ENCODE measurements at places on chromosomes 12 and 14.

DNA sequence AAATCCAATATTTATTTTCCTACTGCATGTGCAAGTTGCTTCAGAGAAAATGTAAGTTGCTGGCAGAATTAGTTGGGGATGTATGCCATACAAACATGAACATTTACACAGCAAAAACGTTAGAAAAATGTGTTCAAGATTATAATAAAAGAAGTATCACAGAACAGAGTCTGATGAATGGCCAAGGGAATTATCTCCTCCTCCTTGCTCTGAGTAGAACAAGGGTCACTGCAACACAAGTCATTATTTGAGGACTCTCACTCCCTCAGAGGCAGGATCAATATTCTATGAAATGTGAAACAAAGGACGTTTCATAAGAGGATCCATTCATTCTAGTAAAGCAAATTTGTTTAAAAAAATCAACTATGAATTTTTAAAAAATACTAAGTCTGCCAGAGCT lies 177.8 kb downstream of the PRKD1 start:
- no peak for DNase-seq

- DNase-seq: no peak
These were observed 156.5 kb upstream of the AMIGO2 start for GRCh38 chr12:47236109-47236714.

DNA sequence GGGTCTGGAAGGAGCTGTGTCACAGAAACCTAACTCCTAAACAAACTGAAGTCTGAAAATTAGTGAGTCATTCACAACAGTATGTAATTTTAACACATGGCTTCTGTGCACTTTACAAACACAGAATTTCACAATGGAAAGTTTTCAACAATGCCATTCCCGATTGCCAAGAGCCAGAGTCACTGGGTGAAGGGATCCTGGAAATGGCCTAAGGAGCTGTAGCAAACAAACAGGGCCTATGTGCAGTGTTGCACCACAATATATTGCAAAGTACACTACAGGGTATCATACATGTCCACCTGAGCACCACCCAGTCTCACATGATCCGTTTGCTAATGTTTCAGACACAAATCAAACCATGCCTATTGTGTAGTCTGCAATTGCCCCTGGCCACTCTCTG lies 184.7 kb upstream of the OTX2 start:
- no peak for DNase-seq

- no peak for DNase-seq
These were observed 326.5 kb downstream of the MED13L start for GRCh38 chr12:115950959-115951358.

- no peak for DNase-seq
These were observed 368.8 kb downstream of the ETNK1 start for GRCh38 chr12:22993609-22994315.

DNA sequence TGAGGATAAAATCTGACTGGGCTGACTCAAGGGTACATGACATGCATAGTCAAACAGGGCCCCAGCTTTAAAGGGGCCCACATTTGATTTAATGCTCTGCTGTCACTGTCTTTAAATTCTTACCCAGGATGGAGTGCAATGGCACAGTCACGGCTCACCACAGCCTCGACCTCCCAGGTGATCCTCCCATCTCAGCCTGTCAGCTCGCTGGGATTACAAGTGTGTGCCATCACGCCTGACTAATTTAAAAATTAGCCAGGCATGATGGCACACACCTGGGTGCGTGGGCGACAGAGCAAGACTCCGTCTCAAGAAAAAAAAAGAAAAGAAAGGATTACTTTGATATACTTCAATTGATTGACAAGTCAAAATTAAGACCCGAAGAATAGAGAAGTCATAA lies 9.2 kb upstream of the PLBD1 start:
- DNase-seq: no peak

DNA sequence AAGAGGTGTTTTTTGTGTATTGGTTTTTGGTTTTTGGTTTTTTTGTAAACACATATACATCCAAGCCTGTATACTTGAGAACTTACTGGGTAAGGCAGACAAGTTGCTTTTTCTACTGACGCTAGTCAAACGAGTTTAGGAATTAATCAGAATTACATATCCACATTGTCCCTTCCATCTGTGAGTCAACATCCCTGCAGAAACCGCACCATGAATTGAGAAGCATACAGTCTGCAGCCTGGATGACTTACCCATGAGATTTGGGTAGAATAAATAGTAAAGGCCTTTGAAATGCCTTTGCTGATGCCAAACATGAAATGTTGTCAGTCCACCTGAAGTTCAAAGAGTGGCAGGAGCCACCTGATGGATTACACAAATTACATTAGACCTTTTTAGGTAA lies 21.4 kb upstream of the C12orf42 start:
- no peak for DNase-seq

GRCh38 chr12:57128519-57129247 lies 400 bp downstream of the LRP1 start:
- no peak for DNase-seq

GRCh38 chr12:9910716-9911421 lies 21.3 kb downstream of the CLEC2A start:
- no peak for DNase-seq

- DNase-seq: no peak
These were observed 292.5 kb downstream of the AKAP6 start for GRCh38 chr14:32621585-32621984.

GRCh38 chr12:3077572-3078081 lies 448 bp downstream of the TSPAN9 start:
- DNase-seq: no peak

- no peak for DNase-seq
These were observed 57.3 kb downstream of the DAD1 start for GRCh38 chr14:22531451-22532344.

GRCh38 chr12:31510034-31510433 lies 80.9 kb downstream of the DENND5B start:
- DNase-seq: no peak

- DNase-seq: no peak
These were observed 24.9 kb downstream of the TBK1 start for GRCh38 chr12:64476844-64477243.

GRCh38 chr14:84496677-84497076 lies 1033.3 kb upstream of the FLRT2 start:
- no peak for DNase-seq

DNA sequence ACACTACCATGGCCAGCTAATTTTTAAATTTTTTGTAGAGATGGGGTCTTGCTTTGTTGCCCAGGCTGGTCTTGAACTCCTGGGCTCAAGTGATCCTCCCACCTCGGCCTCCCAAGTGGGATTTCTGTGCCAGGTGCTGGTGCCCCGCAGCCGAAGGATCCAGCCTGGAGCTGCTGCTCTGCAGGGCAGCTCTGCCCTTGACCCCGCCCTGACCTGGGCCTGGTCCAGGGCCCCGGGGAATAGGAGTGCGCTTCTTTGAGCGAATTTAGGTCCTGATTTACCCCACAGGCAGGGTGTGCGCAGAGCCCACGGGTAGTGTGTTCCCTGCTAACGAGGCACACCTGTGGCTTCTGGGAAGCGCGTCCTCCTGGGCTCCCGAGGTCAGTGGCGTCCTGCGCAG lies 15.2 kb downstream of the ACADS start:
- no peak for DNase-seq

DNA sequence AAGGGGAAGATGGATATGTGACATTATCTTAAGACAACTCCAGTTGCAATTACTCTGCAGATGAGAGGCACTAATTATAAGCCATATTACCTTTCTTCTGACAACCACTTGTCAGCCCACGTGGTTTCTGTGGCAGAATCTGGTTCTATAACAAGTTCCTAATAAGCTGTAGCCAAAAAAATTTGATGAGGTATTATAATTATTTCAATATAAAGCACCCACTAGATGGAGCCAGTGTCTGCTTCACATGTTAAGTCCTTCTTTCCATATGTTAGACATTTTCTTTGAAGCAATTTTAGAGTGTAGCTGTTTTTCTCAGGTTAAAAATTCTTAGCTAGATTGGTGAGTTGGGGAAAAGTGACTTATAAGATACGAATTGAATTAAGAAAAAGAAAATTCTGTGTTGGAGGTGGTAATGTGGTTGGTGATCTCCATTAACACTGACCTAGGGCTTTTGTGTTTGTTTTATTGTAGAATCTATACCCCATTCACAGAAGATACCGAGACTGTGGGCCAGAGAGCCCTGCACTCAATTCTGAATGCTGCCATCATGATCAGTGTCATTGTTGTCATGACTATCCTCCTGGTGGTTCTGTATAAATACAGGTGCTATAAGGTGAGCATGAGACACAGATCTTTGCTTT lies 36.9 kb downstream of the PSEN1 start:
- no peak for DNase-seq

GRCh38 chr14:23104591-23105347 lies at the start of gene CIROP:
Gene CIROP, minus strand, starts transcription at chr14:23104989. Its CDS starts 69 bp downstream, at chr14:23104920.
- DNase-seq: no peak

GRCh38 chr14:23864861-23865260 lies 88.7 kb upstream of the DHRS4 start:
- no peak for DNase-seq

GRCh38 chr14:47949006-47949405 lies 273.6 kb upstream of the MDGA2 start:
- no peak for DNase-seq

DNA sequence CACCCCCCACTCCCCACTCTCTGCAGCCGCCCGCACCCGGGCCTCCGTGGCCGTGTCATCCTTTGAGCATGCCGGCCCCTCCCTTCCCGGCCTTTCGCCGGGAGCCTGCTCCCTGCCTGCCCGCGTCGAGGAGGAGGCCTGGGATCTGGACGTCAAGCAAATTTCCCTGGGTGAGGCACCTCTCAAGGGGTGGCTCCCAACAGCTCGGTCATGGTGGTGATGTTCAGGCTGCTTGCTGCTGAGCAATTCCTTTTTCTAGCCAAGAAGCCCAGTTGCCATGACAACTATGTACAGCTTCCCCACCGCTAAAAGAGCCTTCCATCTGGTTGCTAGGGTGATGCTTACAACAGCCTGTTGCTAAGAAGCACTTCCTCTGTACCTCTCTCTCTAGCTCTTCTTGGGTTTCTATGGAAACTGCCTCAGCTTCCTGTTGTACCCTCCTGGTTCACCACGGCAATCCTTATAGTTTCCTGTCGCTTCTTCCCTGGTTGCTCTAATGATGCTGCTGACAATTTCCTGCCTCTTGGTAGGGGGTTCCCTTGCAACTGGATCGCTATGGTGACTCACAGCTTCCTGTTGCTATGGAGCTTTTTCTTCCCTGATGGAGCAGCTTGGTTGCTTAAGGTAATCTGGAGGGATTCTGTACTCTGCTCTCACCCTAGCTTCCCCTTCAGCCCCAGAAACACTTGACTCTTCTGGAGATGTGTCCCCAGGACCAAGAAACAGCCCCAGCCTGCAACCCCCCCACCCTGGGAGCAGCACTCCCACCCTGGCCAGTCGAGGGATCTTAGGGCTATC lies 11.0 kb downstream of the ZNF219 start:
- DNase-seq: peak; percentile 78

GRCh38 chr12:110281549-110282299 lies 677 bp downstream of the ATP2A2 start:
- peak; percentile 16 for DNase-seq

- DNase-seq: no peak
These were observed 36.4 kb upstream of the ATXN2 start for GRCh38 chr12:111635524-111635923.

- no peak for DNase-seq
These were observed at the start of gene ACVRL1 for GRCh38 chr12:51907083-51907855. Gene ACVRL1, plus strand, starts transcription at chr12:51907504. Its CDS starts 4,971 bp downstream, at chr12:51912475.

- DNase-seq: no peak
These were observed 108.6 kb downstream of the FOXN3 start for GRCh38 chr14:89308232-89308959.

DNA sequence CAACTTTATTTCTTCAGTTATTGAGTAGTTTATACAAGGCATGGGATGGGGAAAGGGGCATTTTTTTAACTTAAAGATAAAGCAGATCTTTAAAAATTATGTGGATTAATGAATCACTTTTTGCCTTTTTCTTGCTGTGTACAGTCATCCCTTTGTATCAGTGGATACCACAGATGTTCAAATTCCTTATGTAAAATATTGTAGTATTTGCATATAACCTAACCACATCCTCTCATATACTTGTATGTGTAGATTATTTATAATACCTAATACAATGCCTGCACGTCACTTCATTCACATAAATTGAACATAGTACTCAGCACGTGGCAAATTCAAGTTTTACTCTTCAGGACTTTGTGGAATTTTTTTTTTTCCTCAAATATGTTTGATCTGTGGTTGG lies 66.5 kb upstream of the MON2 start:
- no peak for DNase-seq

DNA sequence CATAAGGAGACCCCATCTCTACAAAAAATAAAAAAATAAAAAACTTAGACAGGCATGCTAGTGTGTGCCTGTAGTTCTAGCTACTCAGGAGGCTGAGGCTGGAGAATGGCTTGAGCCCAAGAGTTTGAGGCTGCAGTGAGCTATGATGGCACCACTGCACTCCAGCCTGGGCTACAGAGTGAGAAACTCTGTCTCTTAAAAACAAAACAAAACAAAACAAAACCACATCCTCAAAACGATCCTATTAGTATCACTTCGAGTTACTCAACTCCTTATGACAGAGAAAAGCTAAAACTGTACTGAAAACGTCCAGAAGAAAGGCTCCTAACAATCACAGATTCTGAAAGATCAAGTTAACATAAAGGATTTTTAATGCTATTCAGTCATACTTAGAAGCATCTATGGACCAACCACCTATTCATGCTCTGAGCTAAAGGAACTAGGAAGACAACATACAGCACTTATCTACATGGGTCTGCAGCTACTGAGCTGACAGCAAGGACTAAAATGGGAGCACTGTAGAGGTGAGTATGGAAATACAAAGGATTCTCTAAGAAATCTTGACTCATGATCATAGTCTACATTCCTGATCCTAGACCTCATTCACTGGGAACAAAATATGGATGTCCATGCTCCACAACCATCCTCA lies 75.3 kb upstream of the DUSP6 start:
- no peak for DNase-seq

DNA sequence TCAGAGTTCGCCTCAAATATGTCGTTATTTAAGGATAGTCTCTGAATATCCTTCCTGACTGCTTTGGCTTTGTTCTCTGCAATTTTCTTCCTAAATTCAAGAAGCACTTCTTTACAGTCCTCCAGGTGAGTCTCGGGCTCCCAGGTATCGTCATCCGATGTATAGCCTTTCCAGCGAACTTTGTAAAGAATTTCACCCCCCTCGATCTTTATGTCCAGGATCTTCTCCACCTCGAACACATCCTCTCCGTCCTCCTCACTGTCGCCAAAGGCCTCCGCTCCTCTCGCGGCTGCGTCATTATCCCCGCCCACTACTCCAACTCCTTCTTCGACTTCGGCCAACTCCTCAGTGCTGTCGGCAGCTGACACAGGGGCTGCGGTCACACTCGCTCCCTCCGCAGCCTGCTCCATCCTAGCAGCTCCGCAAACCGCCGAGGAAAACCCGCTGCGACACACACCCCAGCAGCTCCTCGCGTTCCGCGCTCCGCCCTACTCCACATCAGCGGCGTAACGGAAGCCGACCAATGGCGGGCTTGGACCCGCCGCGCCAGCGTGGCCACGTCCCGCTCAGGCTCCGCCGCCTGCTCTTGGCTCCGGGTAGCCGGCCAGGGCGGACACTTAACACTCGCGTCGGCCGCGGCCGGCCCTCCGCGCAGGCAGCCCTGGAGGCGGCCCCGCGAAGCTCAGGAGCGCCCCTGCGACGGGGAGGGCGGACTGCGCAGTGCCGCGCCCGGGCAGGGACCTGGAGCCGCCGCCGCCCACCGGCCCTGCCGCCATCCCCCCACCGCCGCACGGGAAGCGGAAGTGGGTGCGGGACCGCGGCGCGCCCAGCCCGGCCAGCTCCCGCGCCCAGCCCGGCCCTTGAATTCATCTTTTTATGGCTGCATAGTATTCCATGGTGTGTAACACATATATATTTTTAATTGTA lies 4.1 kb downstream of the CD163L1 start:
- no peak for DNase-seq

- DNase-seq: no peak
These were observed 11.0 kb upstream of the RHOJ start for GRCh38 chr14:63193236-63193635.

All from T-helper 1 cell (primary cell).